ENCODE measurements at places on chromosomes 13 and 19.

GRCh38 chr13:36453516-36453915, 21.2 kb downstream of the CCNA1 start:
- DNase-seq: no peak

- no peak for DNase-seq
Measured at GRCh38 chr13:52944697-52945096, 83.9 kb upstream of the OLFM4 start.

GRCh38 chr13:44523146-44524015, 52.7 kb downstream of the TSC22D1 start:
- peak; percentile 5 for DNase-seq

DNA sequence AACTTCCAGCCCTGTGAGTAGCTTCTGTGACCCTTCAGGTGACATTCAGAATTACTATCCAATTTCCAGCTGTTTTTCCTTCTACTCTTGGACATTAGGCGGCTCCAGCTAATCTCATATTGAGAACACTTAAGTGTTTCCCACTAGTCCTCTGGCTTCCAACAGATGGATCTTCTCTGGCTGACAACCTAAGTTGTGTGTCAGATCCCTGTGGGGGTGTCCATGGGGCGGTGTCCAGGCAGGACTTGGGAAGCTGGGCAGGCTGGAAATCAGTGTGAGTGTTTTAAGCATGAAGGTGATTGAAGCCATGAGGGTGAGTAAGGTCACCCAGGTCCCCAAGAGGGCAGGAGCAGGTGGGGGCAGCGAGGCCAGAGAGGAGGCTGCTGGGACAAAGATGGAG, 10.1 kb downstream of the CNOT3 start:
- no peak for DNase-seq

DNA sequence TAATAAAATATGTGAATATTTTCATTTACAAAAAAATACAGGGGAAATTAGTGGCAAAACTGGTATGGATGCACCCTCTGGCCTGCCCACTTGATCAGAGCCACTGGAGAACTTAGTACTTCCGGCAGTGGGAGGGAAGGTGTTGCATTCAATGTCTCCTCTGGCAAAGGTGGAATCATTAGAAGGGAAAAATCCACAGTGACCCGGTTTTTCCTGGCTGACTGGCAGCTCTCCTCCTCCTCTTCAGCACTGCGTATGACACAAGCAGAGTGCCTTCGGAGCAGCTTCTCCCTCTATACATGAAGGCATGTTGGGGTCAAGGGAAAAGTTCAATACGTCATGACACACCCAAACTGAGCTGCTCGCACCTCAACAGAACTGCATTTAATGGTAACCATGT, 102.0 kb upstream of the SLC15A1 start:
- no peak for DNase-seq

- no peak for DNase-seq
Measured at GRCh38 chr13:44229371-44230030, 144.1 kb upstream of the SERP2 start.

DNA sequence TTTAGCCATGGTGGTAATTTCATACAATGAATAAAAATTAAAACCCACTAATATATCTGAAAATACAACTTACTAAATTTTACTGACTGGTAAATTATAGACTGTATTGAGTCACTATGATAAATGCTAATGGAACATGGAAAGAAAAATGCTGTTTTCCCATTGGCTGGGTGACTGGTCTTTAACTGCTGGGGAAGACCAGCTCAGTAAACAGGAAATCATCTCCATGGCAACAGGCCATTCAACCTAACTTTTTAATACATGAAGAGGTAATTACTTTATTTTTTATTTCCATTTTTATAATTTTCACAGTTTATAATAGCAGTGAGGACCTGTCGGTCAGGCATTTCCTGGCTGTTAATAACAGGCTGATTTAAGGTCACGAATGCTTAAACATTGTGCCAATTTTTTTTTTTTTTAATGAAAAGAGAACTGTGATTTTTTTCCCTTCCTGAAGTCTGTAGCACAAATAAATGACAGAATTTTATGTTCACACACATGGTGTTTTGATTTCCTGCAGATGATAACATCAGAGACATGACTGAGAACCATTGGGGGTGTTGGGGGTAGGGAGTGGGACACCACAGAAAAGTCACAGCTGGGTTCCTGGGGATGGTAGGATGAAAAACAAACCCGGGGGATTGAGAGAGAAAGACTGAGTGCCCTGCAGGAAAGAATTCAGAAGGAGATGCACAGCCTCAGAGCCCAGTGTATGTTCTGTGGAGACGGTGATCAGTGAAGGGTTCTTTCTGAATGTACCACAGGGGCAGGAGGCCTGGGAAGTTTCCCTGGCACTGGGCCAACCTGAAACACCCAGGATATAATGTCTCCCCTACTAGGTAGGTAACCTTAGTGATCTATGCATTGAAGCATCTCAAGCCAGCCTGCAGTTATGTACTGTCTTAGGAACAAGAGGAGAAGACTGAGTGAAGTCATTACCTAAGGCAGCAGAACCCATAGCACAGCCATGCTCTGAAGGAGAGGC, 297.1 kb downstream of the COG6 start:
- peak; percentile 38 for DNase-seq

DNA sequence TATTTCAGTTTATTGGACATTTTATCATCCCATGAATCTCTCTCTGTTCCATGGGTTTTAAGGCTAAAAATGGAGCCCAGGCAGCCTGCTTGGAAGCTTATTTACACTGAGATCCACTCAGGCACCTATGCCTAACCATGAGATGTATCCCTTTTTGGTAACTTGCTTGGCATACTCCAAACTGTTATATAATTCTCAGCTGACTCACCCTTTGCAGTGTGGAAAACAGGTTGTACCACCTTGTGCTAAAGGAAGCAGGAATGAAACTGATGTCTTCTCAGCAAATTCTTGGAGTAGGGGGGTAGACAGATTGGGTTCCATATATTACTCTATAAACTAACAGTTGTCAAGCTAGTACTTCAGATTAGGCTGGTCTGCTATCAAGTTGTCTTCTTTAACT, 483.6 kb downstream of the KLF5 start:
- no peak for DNase-seq

DNA sequence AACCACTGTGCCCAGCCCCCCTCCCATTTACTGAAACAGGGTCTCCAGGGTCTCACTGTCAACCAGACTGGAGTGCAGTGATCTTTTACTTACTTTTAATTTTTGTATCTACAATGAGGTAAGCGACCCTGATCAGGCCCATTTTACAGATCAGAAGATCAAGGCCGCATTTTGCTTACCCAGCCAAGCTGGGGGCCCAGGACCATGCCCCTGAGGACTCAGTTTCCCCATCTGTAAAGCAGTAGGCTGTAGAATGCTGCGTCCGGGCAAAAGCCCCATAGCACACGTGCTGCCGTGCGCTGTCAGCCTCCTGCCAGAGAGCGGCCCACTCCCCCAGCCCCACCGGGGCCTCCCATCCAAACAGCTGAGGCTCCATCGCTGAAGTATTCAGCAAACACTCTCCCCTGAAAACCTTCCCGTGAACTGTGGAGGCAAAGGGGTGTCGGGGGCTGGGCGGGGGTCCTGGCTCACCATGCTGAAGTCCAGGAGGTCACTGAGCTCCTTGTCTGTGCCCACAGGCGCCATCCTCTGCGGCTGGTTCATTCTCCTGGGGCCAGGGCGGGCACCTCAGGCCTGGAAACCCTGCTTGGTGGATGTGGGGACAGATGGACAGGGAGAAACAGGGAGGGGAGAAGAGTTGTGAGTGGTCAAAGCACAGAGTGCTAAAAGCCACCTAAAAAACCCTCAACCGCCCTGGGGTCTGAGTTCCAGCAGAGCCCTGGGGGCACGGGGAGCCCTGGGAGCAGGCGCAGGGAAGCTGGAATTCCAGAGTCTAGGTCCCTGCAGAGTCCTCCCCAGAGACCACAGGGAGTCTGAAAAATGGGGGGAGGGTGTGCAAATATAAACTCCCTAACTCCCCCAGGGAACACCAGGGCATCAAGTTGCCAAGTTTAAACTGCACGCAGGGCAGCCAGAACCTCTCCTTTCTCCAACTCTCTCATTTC, 2.4 kb downstream of the TCF3 start:
- no peak for DNase-seq

- DNase-seq: no peak
Measured at GRCh38 chr13:109599901-109600657, 186.3 kb downstream of the IRS2 start.

GRCh38 chr13:79401259-79402070, 4.6 kb downstream of the RBM26 start:
- no peak for DNase-seq

GRCh38 chr13:25400925-25401324, 29.2 kb downstream of the ATP8A2 start:
- DNase-seq: no peak

DNA sequence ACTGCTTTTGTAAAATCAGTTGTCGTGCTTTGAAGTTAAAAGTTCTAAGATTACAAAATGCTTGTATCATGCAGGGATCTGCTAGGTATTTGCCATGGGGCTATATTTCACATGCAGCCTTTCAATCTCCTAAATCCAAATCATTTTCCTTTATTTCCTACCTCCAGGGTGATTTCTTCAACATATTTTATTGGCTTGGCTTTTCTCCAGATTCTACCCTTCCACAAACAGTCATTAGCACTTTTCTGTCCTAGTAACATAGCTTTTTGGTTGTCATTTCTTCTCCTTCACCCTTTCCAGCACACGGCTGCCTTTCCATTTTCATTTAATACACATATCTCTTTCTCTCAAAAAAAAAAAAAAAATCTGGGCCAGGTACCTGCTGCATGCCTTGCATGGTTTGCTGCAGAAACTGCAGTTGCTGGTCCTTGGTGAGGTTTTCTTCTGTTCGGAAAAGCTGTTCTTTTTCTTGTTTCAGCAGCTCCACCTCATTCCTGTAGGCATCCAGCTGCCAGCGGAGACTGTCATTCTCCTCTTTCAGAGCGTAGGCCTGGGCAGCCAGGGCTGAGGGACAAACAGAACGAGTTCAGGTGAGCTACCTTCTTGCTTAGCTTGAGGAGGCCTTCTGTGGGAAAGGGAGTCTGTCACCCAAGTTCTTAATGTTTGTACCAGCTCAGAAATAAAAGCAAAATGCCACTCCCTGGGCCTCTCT, 274.7 kb downstream of the DNAJC15 start:
- no peak for DNase-seq

GRCh38 chr13:105441051-105441750, 1094.3 kb downstream of the EFNB2 start:
- DNase-seq: no peak

GRCh38 chr13:46983881-46984280, 87.0 kb upstream of the HTR2A start:
- DNase-seq: no peak

DNA sequence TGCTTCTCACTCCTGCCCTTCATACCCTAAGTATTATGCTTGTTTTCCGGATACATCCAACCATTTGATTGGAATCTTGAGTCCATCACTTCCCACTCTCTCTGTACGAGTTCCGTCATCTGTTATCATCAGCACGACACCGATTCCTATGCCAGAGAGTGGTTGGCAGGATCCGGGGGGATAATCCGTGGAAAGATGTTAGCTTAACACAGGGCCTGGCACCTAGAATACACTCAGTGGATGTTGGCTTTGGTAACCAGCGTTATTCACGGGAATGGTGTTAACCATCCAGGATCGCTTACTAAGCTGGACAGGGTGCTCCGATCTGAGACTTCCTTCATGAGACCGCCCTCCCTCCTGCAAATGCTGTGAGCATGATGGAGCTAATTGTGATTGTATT, 12.4 kb downstream of the VSTM2B start:
- DNase-seq: no peak

- no peak for DNase-seq
Measured at GRCh38 chr13:28533441-28534166, 38.7 kb upstream of the FLT1 start.

GRCh38 chr19:23440791-23441190, 45.5 kb upstream of the ZNF91 start:
- no peak for DNase-seq

- DNase-seq: no peak
Measured at GRCh38 chr19:16327501-16327900, 2.9 kb downstream of the KLF2 start.

DNA sequence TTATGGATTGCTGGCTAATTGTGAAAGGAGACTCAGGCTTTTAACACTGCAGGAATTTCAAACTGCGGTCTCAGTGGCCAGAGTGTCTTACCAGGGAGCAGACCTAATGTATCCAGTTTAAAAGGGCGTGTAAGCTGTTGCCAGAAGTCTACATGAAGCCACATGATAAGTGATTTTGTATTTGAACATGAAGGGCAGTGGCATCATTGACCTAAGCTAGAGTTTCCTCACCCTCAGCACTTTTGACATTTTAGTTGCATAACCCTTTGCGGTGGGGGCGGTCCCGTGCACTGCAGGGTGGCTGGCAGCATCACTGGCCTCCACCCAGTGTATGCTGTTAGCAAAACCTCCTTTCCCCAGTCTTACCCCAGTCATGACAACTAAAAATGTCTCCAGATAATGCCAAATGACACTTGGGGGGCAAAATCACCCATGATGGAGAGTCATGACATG, 23.7 kb upstream of the GPR18 start:
- DNase-seq: no peak

GRCh38 chr19:3034656-3035541, 5.8 kb upstream of the TLE2 start:
- no peak for DNase-seq

DNA sequence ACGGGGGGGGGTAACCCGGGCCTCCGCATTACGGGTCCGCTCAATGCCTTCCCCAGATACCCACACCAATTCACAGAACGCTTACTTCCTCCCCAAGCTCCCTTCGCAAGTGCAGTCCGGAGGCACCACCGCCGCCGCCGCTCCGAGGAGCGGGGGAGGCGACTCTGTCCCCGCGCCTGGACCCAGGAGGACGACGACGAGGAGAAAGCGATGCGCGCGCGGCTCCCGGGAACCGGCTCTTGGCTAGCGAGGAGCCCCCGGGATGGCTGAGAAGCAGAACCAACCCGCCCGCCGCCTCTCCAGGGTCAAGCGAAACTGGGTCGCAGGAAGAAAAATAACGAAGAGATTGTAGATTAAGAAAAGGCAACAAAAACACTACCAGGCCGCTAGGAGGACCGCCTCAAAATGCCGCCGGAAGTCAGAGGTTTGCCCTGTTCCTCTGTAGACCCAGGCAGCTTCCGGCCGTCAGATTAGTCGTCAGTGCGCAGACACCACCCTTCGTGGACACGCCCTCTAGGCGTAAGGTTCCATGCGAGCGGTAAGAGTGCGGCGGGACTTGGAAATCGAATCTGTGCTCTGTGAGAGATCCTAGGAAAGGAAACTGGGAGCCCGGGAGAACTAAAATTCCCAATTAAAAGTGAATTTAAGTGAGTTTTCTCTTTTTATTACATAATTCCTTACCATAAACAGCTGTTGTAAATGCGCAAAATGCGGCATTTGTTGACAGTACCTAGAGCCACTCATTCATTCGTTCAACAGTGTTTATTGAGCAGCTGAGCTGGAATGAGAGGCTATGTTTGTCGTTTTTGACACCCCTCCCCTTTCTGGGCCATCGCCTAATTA, at the start of gene ZC3H13:
Gene ZC3H13 (minus strand): TSS at position 428 of the 843 bp plus-strand sequence. CDS start 7,239 bp downstream, outside the sequence.
- DNase-seq: peak; percentile 86

DNA sequence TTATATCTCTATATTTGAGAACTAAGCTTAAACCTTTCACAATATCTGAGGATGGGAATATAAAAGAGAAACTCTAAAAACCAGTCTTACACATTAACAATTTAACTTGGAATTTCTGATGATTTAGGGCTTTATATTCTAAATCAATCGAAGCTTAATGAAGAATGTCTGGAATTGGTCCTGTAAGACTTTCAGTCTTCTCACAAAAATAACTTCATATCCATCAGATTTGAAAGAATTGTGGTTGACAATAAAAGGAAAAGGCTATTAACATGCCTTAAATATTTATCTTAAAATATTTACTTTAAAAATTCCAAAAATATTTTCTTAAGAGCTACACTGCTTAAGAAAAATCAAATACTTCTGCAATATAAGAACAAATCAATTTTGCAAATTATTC, 27.3 kb downstream of the MYCBP2 start:
- DNase-seq: no peak

All from COLO829 (cell line).